ENCODE measurements at places on chromosomes 2 and 18.

DNA sequence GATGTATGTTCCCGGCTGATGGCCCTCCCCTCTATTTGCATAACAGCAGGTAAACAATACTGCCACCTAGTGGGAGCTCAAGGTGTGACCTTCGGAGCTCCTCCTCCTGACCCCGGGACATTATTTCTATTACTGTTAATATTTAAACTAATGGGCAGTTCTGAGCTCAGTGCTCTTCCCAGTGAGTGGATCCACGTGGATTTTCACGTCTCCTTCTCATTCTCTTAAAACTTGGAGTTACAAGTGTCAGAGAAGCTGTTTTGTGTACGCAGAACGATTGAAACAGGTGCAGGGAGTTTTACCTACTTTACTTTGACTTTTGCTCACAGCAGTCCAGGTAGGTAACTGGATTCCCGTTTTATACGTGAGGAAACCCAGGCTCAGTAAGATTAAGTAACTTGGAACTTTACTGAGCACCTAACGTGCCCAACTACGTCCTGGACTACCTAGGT is 127.3 kb downstream of the PRKCE start:
- DNase-seq, result peak; percentile 58

- DNase-seq, result no peak
Observed at GRCh38 chr18:26183395-26184112, 42.7 kb upstream of the TAF4B start.

- DNase-seq, result no peak
Observed at GRCh38 chr18:63233334-63233733, 86.2 kb downstream of the BCL2 start.

DNA sequence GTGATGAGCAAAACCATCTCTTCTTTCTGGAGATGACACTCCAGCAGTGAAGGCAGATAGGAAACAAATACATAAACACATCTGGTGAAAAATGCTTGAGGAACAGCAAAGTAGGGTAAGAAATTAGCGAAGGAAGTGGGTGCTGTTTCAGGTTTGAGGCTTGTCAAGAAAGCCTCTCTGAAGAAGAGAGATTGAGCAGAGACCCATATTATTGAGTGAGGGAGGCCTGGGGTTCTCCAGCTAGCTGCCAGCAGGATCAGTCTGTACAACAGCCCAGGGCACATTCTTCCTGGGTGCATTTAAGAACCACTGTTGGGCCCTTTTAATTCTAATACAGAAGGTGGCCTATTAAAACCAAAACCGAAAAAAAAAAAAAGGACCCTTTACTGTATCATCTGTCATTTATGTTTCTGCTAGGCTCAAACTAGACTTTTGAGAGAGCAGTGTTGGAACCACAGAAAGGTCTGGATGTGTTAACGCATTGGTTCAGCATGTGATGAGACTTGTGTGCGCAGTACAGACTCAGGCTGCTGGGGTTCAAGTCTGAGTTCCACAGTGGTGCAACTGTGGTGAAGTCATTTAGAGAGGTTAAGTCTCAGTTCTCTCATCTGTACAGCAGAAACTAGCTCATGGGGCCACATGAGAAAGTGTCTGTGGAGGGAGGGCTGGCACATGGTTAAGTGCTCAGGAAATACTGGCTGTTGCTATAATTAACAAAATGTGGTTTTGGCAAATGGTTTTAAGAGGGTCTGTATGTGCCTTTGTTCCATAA is 28.9 kb downstream of the MGAT5 start:
- peak; percentile 16 for DNase-seq

DNA sequence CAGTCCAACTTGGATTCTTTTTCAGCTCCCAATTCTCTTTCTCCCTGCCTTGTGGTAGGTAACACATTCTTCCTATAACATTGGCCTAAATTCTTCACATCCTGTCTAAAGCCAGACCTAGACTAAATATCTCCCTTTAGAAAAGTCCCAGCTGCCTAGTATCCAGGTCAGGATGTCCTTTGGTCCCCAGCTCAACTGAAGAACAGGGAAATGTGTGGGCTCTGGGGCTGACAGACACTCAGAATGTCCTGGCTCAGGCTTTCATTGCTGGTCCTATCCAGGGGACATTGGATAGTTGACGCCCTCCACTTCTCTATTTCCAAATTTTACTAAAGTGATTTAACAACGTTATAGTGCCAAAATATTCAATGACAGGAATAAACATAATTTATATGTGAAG is 219.3 kb downstream of the PID1 start:
- no peak for DNase-seq

GRCh38 chr18:45335282-45336043 is 279.8 kb upstream of the SLC14A2 start:
- no peak for DNase-seq

DNA sequence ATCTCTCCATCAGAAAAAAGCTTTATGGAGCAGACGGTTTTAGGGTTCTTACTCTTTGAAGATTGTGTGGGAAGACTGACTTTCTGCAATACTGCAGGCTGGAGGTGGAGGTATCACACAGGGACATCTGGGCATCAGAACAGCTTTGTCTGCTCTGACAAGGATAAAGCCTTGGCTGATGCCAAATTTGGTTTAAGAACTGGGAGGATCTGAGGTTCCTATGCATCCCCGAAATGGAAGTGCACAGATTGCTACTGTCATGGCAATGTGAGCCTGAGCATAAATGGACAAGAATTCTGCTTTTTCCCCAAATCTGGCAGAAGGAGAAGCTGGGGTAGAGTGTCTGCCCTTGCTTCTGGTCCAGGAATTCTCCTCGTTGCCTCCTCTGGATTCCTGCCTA is 424.3 kb downstream of the SLC4A3 start:
- no peak for DNase-seq

DNA sequence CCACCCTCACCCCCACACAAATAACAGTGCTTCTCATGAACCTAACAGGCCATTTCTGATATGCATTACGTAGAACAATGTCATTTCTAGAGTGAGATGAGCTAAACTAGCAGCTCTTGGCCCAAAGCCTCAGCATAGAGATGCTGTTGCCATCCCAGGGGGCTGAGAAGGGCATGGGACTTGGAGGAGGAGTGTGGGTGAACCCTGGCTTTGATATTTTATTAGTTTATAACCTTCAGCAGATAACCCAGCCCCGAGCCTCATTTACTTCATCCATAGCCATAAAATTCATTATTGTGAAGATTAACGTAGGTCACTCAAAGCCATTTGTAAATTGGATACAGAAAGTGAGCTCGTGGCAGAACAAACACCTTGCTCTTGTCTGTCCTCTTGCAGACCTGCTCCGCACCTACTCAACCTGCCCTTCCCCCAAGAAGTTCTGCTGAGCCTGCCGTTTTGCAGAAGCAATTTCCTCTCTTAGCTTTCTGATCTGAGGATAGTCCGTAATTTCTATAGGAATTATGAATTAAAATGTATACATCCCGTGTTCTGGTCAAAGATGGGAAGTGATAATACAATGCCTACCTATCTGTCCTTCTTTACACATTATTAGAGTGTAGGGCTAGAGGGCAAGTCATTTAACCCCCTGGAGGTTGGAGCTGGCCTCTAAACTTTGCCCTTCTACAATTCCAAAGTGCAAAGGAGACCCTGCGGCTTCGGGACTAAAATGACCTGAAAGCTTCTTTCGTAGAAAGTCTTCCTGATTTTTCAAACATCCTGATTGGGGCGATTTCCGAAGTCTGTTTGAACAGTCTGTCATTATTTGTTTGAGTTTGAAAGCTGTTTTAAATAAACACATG is 187.4 kb downstream of the BCL2 start:
- DNase-seq, result no peak

GRCh38 chr2:239231231-239232194 is 169.3 kb downstream of the HDAC4 start:
- no peak for DNase-seq

- peak; percentile 7 for DNase-seq
Observed at GRCh38 chr2:55419233-55419678, 400 bp downstream of the CCDC88A start.

DNA sequence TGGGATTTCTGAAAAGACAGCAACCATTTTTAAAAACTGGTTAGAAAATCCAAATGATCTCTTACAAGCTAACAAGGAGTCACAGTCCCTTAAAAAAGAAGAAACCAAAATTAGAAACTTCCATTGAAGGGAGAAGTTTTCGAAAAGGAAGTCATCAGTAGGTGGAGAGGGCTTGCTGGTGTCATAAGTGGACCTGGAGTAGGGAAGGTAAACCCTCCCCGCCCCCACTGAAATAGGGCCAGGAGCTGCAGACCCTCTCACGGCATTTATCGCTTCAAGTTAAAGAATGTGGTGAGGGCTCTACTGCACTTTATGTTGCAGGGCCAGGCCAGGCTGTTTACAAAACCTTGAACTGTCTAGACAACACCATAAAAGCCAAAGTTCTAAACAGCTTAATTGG is 2.9 kb downstream of the HOXD11 start:
- DNase-seq, result no peak

- no peak for DNase-seq
Observed at GRCh38 chr2:2156881-2157280, 174.2 kb downstream of the MYT1L start.

- no peak for DNase-seq
Observed at GRCh38 chr2:241744028-241744754, 9.8 kb downstream of the D2HGDH start.

DNA sequence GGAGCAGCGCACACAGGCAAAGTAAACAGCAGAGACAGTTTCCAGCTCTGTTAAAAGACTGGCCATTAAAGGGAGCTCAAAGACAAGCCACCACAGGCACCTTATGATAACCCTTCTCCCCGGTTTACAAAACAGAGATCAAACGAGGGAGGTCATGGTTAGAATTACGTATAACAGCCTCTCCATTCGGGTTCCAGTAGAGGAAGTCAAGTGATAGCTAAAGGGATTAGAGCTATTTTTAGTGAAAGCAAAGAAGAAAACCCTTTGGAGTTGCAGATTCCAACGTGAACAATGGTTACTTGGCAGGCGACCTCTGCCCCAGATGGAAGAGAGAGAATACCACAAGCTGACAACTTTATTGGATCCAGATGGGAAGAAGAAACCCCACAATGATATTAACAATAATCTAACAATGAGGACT is 31.2 kb upstream of the EDAR start:
- DNase-seq, result no peak

GRCh38 chr2:18396329-18397010 is 164.0 kb downstream of the RDH14 start:
- no peak for DNase-seq

GRCh38 chr2:127425540-127426490 is 7.6 kb downstream of the PROC start:
- DNase-seq, result no peak

- DNase-seq, result no peak
Observed at GRCh38 chr2:196528486-196529223, 110.9 kb upstream of the CCDC150 start.

- DNase-seq, result no peak
Observed at GRCh38 chr18:24633121-24633520, 172.7 kb downstream of the HRH4 start.

DNA sequence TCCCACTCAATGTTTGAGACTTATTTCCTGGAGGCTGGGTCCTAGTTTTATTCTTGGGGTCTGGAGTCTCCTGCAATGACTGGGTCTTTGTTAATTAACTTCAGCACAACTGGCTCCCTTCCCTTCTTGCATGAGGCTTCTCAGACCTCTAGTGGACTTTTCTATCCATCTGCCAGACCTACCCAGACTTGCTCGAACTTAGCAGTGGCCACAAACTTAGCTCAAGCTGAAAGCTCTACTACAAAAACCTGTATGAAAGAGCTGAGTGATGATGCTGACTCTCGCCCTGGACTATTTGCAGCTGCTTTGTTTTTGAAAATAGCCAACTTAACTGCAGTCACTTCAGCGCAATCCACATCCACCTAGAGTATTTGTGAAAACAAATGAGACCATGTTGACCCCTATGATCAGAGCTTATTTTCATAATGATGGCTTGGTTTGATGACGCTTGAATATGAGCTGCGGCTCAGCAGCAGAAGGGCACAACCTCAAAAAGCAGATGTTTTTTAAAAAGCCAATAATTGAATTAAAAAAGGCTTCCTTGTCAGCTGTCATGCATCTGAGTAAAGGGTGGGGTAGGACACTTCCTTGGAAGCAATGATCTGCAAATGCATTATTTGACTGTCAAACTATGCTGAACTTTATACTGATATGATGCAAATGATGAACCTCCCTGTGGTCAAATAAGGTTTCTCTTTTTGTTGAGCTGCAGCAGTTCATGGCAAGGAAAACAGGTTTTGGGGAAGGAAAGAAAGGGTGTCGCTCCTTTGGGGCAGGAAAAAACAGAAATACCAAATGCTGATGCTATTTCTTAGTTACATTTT is 10.6 kb upstream of the ANXA4 start:
- DNase-seq, result no peak

DNA sequence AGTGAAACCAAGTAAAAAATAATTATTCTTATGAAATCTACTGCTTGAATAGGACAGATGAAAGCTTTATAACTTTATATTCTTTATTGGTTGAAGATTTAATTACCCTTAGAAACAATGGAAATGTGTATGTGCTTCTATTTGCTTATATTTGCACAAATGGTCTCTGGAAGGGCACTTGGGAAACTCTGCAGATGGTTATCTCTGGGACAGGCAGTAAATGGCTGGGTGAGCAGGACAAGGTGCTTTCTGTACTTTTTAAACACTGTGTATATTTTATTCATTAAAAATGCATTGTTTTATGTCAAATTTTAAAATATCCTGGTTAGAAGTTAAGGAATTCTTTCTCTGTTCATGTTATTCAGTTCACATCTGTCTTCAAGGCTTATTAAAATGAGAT is 131.1 kb downstream of the LRRTM4 start:
- no peak for DNase-seq

DNA sequence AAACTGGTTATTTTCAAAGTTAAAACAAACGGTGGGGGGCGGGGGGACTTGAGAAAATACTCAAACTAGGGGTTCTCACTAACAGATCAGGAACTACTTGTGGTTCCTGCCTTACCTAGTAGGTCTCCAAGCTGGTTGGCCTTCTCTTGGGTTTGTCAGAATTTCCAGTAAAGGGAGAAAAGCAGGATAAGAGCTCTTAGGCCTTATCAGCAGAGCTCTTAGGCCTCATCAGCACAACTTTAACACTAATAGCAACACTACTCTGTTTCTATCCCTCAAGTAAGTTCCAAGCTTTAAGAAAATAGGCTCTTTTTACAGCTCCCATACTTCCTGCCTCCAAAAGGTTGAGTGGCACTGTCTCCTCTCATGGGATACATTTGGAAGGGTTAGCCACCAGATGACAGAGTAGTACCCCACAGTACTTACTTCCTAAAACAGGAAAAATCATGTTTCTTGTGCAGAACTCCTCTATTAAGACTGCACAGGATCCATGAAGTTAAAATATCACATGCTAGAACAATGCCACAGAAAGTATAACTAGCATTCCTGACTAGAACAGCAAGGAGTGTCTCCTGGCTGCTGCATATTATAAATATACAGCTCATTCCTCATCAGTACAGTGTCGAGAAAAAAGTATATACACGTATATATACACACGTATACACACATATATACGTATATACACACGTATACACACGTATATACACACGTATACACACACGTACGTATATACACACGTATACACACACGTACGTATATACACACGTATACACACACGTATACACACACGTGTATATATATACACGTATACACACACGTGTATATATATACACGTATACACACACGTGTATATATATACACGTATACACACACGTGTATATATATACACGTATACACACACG is 6.1 kb downstream of the FBXO11 start:
- DNase-seq, result no peak

- no peak for DNase-seq
Observed at GRCh38 chr2:33482518-33482917, 6.1 kb downstream of the RASGRP3 start.

GRCh38 chr2:189056200-189057106 is 82.3 kb downstream of the COL3A1 start:
- no peak for DNase-seq
